Activated T-helper 1 cell treated with Interleukin-2 at 50 U/mL for 16 hours (primary cell): ENCODE measurements at places on chromosomes 16 and 17.

DNA sequence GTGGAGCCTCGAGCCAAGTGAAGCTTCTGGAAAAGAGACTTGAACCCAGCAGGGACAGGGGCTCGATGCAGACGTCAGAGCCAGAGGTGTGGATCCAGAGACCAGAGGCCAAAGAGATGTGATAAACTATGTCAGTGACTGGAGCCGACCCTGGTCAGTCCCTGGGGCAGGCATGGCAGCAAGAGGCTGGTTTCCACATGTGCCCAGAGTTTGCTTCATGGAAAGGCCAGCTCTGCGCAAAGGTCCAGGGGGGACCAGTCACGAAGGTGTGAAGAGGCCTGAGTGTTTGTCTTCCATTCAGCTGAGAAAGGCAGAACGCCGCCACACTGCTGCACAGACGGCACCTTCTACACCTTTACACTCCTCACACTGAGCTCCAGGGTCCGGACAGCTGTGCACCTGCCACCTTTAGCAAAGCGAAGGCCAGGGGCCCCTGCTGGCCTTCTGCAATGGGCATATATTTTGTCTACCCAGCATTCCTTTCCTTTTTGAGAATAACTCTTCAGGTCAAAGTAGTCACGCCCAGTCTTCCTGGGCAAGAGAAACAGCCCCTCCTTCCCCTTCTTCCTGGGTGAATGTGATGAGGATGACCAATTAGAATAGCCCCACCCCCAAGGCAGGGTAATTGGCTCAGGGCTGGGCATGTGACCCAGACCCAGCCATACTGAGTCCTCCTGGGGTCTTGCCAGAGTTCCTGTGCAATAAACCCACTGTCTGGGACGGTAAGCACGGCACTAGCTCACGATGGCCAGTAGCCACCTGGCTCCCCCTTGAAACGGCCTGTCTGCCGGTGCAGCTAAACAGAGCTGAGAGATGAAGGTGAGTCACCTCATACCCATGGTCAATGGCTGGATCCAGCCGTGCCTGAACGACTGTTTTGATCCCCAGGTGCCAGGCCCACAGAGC is 2.3 kb upstream of the RPH3AL start:
- DNase-seq, result no peak

GRCh38 chr17:58577696-58578095 is 63.3 kb upstream of the MTMR4 start:
- peak; percentile 7 for DNase-seq

- DNase-seq, result no peak
Measured at GRCh38 chr16:5903832-5904231, 806.2 kb upstream of the EEF2KMT start.

DNA sequence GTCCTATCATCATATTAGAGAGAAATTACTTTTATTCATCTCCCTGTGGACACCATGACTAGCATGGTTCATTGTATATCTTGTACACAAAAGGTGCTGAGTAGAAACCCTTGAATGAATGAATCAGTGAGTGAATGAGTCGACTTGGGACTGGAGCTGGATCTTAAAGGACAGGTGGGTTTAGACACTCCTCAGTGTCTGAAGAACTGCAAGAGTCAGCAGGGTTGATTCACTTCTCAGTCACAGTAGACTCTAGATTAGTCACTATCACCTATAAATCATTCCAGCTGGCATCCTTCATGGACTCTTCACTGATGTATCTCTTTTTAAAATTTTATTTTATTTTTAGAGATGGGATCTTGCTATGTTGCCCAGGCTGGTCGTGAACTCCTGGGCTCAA is 30.1 kb upstream of the PMFBP1 start:
- DNase-seq, result no peak

DNA sequence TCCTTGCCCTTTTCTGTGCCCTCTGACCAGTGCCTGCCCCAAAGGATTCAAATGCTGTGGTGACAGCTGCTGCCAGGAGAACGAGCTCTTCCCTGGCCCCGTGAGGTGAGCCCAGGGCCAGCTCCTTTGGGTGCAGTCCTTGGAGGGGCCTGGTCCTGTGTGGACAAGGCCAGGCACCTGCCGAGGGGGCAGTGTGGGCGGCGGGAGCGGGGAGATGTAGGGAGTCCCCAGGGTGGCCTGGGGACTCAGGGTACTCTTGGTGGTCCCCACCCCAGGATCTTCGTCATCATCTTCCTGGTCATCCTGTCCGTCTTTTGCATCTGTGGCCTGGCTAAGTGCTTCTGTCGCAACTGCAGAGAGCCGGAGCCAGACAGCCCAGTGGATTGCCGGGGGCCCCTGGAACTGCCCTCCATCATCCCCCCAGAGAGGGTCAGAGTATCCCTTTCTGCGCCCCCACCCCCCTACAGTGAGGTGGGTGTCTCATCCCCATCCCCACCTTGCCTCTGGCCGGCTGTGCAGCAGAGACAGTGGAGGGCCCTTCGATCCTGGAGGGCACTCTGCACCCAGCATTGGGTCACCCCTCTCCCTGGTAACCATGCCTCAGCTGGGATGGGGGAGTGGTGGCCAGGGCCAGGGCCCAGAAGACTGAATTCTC is 4.4 kb downstream of the TMEM92 start:
- no peak for DNase-seq

DNA sequence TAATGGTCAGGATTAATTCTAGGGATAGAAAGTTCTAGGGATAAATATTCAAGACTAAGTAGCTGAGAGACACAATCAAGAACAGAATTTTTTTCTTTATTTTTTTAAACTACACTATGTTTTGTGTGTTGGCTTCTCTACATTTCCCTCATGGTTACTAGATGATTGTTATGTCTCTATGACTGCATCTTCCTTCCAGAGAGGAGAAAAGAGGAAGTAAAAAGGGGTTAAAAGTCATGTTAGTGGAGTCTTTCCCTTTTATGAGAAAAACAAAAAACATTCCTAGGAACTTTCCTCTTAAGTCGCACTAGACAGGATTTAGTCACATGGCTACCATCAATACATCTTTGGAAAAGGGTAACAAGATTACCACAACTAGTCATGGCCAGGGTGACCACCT is 375.0 kb downstream of the KCNJ2 start:
- DNase-seq, result no peak

GRCh38 chr17:80891397-80892018 is 100.1 kb upstream of the CHMP6 start:
- DNase-seq, result peak; percentile 71

- DNase-seq, result no peak
Measured at GRCh38 chr16:3825940-3826339, 54.6 kb downstream of the CREBBP start.

DNA sequence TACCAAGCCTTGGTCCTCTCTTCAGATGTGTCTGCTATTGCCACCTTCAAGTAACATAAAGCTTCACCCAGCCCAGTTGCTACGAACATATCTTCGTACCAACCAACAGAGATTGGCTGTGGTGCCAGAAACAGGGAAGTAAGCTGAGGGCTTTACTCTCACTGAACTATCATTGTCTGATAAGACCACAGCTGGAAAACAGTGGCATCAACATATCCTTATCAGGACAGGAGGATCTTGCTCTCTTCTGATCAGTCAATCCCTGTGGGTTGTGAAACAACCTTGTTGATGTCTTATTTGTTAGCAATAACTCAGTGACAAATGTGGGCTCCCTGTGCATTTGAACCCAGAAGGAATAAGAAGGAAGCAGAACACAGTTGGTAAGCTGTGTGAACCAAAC is 446.3 kb upstream of the MAF start:
- no peak for DNase-seq

DNA sequence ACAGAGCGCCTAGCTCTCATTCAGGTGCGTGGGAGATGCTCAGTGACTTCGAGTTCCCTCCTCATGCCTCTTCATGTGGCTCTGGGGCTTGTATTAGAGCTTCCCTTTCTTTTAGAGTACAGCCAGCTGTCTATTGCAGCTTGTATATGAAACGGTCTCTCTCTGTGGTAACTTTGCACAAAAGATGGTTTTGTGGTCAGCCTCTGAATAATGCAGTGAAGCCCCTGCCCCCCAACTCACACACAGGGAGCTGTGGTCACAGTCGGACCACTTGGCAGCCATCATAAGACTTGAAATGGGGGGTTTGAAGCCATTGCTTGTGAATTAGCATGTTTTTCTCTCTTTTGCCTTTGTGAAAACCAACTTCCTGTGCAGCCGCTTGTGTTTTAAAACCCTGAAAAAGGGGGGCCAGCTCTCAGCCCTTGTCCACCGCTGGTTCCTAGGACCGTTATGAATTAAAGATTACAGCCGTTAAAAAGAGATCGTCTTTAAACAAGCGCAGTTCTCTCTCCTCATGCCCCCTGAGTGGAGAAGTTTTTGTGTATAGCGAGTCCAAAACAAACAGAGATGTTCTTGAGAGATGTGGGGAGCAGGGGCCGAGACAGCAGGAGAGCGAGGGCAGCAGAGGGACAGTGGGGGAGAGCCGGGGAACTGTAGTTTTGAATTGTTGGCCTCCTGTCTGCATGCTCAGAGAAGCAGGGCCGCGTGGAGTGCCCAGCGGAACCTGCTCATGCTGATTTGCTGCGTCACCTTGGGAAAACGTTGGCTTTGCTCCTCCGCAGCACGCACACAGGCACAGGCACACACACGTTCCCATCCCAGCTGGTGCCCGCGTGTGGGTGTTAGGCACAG is 199.0 kb downstream of the MSI2 start:
- DNase-seq, result no peak

DNA sequence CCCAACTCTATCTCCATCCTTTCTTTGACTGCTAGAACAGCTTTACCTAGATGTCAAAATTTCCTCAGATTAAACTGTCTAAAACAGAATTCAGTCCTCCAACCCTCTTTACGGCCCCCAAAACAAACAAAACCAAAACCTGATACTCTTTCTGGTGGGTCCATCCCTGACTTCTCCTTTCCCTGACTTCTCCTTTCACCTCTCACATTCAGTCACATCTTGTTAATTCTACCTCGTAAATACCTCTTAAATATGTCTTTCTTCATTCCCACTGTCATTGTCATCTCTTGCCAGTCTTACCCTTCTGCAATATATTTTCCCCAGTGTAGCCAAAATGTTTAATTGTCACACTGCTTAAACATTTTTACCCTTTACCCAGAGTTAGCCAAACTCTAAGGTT is 4.6 kb downstream of the PPM1E start:
- no peak for DNase-seq

DNA sequence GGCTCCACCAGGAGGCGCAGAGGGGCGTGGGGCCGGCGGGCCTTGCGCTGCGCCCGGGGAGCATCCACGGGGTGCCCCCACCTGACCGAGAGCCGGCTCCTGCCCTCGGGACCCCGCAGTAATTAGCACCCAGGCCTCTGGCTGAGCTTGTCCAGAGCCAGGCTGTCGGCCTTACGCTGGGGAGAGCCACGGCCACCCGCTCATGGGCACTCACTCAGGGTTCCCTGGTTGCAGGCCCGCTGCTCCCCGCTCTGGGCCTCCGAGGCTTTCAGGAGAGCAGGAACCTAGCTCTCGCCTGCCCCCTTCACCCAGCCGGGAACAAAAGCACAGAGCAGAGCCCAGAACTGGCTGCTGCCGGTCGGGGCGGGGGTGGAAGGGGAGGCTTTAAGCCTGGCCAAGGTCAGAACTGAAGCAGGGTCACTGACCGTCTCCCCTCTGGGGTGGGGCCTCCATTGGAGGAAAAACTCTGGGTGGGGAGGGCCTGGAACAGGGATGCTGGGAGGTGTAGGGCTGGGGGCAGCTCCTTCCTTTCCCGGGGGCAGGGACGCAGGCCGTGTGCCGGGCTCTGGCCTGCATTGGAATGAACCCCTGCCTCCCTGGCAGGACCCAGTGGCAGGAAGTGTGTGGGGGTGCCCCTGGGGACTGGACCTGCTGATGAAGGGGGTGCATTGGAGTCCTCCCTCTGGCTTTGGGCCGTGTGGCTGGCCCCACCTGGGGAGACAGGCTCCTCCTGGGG is 12.3 kb downstream of the GLIS2 start:
- DNase-seq, result no peak

DNA sequence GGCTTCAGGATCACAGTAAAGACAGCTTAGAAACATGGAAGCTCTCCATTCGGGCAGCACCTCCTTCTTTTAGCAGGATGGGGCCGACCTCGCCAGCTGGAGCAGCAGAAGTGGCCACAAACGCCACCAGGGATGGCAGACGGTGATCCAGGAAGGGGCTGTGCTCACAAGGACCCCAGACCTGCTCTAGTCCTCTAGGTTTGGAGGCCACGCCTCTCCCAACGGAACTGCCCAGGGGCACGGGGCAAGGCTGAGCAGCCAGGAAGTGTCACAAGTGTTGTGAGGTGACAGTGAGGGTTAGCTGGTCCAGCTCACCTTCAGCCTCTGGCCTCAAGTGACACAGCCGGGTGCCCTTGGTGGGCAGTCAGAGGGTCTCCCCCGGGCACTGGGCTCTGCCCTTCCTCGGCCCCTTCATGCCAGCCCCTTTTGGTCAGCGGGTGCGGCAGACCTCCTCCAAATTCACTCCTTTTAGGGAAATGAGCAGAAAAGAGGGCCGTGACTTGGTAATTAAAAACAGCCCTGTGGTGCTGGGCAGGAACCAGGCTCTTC is 20.4 kb downstream of the CEP295NL start:
- DNase-seq, result no peak

- DNase-seq, result no peak
Measured at GRCh38 chr17:28065706-28066105, 23.2 kb downstream of the NLK start.

DNA sequence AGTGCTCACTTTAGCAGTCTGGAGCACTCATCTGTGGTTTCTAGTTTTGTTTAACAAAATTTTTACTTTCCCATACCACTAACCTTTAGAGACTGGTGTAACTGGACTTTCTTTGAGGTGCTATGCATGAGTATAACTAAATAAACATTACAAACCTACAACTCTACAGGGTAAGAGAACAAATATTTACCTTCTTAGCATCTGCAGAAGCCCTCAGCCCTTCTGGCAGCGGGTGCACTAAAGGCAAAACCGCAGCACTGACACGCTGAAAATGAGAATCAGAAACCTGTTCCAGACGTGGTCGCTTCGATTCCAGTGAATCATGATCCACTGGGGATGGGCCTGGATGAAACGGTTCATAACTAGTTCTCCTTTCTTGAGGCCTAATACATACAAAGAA is 43.7 kb downstream of the NCOR1 start:
- no peak for DNase-seq

GRCh38 chr17:50473901-50474300 is 4.8 kb upstream of the RSAD1 start:
- DNase-seq, result no peak

- DNase-seq, result no peak
Measured at GRCh38 chr16:10638101-10638500, 56.6 kb downstream of the TEKT5 start.

DNA sequence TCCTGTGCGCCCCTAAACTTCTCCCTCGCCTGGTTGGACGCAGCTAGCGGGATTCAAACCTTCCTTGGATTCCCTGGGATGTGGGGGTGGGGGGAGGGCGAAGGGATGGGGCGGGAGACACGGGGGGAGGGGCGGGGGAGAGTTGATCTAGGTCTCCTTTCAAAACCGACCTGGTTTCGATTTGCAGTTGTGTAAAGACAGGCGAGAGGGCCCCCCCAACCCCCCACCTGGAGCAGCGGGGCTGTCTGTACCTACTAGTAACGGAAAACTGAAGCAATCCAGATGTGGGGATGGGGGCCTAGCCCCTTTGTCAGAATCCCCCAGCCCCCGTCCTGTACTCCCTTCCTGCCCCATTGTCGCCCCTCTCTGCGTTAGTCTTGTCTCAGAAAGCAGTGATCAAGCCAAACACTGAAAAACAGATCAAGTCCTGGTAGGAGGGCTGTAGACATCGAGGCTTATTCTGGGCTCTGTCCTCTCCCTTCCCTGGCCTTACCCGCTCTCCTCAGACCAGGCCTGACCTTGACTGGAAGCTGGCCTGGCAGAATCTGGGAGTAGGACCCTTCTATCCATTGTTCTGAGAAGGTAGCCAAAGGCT is 902 bp downstream of the DLX4 start:
- no peak for DNase-seq
